CD4-positive, alpha-beta T cell treated with Interleukin-4 for 4 hours (primary cell): ENCODE measurements at places on chromosomes 12 and 14.
A peak's percentile ranks its signal among the peaks of the same experiment; 100 is the strongest.

DNA sequence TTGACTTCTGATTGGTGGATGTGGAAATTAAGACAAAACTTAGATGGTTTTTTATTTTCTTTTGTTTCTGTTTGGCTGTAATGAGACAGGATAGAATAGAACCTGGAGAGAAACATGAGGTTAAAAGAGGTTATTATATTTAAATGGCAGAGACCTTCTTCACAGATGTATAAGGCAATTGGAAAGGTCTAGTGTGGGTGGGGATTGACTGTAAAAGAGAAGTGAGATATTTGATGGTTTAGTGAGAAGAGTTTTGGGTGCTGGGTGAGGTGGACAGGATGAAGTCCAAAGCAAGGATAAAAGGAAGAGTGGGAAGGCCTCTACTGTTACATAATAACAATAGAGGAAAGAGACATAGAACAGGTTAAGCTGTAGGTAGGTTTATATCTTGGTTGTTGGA lies 43.8 kb upstream of the PPM1H start:
- no peak for DNase-seq

GRCh38 chr12:64679487-64680001 lies 69.2 kb downstream of the RASSF3 start:
- peak; percentile 89 for DNase-seq

DNA sequence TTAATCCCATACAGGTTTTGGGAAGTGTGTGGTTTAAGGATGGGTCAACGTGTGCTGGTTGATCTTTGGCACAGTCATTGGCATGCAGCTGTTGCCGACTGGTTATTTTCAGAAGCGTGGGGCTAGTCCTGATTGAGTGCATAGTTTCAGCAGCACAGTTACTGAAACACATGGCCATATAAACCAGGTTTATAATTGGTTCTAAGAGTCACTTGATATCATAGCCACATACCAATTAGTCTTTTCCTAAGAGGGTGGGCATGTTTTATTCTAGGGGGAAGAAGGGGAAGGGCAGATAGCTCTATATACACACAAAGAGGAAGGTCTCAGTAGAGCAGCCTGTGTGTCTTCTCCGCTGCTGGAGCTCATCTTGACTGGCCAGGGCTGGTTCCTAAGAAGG lies 11.0 kb upstream of the RPS6KL1 start:
- DNase-seq, result no peak

GRCh38 chr12:78037707-78038106 lies 207.0 kb downstream of the NAV3 start:
- no peak for DNase-seq

DNA sequence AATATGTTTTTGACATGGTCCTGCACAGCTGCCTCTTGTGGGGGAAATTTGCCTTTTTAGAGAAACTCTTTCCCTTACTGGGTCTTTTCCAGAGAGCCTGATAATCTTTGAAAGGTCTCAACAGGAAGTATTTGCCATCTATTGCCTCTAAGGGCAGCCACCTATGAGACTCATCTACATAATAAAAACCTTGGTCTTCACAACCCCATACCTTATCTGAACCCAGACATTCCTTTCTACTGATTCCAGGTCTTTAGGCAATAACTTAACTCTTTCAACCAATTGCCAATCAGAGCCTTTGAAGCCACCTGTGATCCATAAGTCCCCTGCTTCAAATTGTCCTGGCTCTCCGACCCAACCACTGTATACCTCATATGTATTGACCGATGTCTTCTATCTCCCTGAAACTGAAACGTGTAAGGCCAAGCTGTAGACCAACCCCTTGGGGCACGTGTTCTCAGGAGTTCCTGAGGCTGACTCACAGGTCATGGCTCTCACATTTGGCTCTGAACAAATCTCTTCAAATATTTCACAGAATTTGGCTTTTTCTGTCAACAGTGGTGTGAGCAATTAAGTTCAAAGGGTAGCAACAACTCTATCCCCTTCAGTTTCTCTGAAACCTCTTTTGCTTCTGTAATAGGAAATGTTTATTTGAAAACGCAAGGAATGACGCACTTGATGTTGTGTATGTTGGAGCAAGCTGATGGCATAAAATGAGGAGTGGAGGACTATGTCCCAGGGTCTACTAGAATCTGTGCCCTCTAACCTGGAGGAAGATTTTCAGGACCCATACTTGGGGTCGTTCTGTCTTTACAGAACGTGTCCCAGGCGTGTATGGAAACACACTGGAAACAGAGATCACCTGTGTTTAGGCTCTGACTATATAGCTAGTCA lies 49.2 kb upstream of the EIF5 start:
- DNase-seq, result no peak

DNA sequence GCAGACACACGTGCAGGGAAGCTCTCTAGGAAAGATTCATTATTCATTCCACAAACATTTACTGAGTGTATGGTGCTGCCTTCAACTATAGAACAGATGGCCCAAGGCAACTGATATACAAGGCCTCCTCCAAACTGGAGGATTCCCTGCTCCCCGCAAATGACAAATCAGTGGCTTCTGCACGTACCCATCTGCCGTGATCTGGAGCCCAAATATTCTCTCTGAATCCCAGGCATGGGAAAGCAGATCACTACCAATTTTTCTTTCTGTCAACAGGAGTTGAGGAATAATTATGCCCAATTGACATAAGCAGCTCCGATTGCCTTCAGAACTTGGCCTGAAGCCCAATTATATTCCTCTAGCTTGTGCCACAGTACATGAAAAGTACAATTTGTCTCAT lies 174.2 kb upstream of the CCDC196 start:
- no peak for DNase-seq

DNA sequence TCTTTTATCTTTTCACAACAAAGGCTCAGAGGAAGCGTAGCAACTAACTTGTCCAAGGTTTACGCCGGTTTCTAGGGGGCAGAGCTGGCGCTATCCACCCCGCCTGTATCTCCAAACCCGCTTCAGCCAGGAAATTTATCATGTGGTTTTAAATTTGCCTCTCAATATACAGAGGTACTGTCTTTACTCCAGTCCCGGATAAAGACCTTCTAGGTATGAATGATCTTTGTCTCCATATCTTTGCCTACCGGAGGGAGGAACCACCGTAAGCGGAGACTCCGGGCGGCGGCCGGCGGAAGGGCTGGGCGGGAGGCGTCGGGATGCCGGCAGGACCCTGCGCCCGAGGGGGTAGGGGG lies 693 bp upstream of the RIMKLB start:
- peak; percentile 34 for DNase-seq

DNA sequence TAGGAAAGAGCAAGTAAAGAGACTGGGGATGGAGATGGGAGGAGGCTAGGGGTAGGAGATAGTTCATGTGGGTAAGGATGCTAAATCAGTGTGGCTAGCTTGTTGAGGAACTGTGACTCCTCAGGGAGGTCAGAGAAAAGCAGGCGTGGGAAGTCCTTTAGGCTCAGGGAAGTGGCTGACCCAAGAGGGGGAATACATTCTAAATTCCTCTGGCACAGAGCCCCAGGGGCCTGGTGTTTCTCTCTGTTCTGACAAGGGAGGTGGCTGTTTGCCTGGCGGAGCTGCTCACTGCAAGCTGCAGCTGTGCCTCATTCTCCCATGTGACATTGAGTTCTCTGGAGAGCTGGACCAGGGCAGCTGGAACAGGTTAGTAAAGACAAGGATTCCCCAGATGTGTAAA lies 152.2 kb upstream of the SLC38A2 start:
- no peak for DNase-seq

DNA sequence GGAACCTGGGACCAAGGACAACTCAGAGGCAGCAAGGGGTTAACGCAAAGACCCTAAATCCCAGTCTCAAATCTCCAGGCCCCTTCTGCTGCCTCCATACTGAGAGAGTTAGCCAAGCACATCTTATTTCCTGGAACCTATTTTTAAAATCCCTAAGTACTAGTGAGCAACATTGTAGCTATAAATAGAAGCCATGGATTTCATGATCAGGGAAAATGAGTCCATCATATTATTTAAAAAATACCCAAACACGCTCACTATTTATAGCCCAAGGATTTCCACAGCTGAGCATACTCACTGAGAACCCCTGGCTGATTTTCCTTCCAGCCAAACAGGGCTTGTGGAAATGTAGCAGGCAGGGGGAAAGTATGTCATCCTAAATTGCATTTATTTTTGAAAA lies 19.4 kb upstream of the TUNAR start:
- no peak for DNase-seq

DNA sequence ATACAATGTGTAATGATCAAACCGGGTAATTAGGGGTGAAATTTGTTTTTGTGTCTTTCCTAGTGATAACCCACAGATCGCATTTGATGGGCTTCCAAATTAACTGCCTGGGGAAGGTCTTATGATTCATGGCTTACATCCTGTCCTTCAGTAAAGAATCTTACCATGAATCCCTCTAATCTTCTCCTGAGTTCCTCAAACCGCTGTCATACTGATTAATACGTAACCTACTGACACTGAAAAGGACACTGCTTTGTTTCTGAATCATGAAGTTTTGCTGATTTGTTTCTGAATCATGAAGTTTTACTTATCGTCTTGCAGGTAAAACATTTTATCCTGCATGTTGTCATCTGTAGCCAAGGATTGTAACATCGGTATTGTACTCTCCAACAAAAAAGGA lies 52.0 kb upstream of the CRY1 start:
- DNase-seq, result no peak

GRCh38 chr14:75559451-75560222 lies 18.8 kb upstream of the FLVCR2 start:
- peak; percentile 26 for DNase-seq

- no peak for DNase-seq
Observed at GRCh38 chr14:91252871-91253794, 8.6 kb upstream of the GPR68 start.

DNA sequence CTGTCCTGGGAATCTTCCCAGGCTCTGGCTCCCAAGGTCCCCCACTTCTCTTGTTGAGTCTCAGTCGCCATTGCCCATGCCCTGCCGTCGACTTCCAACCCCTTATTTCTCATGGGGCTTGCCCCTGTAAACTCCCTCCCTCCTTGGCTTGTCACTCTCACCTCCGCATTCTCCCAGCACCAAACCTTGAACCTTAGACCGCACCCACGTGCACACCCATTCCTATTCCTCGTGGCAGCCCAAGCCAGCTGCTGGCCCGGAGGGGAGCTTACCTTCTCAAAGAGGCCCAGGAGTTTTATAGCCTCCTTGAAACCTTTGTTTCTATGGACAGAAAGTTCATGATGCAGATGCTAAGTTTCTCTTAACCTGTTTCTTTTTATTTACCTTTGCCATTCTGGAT lies 4.6 kb downstream of the JDP2 start:
- no peak for DNase-seq

GRCh38 chr12:52234223-52234810 lies 1.3 kb downstream of the KRT7 start:
- DNase-seq, result no peak

DNA sequence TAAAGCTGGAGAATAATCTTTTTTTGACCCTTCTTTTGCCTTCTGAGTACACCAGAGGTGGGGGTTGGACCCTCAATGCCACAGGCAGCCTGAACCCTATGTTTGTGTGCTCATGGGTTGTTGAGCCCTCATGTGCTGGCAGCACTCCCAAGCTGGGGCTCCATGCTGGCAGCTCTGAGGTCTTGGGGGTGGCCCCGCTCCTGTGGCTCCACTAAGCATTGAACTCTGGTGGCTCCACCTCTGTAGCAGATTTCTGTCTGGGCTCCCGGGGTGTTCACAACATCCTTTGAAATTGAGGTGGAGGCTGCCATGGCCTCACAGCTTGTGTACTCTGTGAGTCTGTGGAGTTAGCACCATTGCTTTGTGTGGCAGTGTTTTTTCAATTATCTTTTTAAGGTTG lies 557.4 kb upstream of the SEL1L start:
- no peak for DNase-seq

GRCh38 chr14:51780006-51780692 lies 80.3 kb upstream of the GNG2 start:
- DNase-seq, result peak; percentile 77

GRCh38 chr14:96204151-96205058 lies at the start of gene BDKRB2:
TSS of gene BDKRB2 (plus strand) at chr14:96204839. CDS start at chr14:96237108, 32,269 bp downstream.
- no peak for DNase-seq

DNA sequence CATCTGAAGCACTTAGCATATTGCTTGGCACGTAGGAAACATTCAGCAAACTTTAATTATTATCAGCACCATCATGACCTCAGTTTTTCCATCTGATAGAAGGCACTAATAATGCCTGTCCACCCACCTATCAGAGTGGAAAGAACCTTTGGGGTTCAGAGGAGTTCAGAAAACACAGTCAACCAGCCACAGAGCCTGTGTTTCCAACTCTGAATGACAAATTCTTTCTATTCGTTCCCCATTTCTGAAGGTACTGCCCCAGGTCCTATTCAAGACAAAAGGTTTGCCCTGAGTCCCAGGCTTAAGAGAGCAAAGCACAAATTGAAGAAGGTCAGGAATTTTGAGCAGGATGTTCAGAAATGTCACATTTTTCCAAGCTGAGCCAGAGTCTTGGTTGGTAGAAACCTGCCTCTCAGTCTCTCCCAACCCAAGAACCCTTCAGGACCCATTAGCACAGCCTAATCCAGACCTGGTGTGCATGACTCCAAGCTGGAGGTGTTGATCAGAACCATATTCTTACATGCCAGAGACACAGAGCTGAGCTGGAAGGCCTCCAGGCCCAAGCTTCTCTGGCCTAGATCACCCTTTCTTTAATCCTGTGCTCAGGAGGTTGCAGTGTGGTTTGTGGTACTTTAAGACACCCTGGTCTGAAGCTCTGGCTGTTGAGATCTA lies 114.4 kb downstream of the TBX5 start:
- DNase-seq, result no peak

GRCh38 chr14:81837304-81837703 lies 303.7 kb upstream of the SEL1L start:
- no peak for DNase-seq

DNA sequence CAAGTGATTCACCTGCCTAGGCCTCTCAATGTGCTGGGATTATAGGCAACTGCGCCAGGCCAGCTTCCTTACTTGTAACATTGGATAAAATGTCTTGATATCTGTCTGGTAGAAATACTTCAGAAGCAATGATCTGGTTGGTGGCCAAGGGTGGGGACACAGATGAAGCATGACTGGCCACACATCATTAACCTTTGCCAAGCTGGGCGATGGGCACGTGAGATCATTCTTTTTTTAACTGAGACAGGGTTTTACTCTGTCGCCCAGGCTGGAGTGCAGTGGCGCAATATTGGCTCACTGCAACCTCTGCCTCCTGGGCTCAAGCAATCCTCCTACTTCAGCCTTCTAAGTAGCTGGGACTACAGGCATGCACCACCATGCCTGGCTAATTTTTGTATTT lies 31.1 kb downstream of the PLEKHH1 start:
- no peak for DNase-seq

- DNase-seq, result no peak
Observed at GRCh38 chr12:54385251-54385914, 850 bp upstream of the ZNF385A start.
